HuH-7 (cell line): ENCODE measurements at places on chromosomes 12 and 14.

DNA sequence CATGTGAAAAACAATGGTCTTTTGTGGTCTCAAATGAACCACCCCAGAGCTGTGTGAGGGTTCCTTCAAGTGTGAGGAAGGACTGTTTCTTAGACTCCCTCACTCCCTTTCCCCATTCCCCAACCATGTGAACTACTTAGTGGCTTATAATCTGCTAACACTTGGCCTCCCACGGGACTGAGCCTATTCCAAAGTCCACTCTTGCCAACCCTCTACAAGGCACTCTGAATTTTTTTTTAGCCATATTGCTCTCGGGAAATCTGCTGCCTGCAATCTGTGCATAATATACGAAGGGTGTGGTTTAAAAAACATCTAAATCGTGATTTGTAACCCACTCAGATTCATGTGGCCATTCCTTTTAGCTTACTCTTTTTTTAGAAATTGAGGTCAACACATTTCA, 2.6 kb downstream of the SVOP start:
- no peak for DNase-seq

DNA sequence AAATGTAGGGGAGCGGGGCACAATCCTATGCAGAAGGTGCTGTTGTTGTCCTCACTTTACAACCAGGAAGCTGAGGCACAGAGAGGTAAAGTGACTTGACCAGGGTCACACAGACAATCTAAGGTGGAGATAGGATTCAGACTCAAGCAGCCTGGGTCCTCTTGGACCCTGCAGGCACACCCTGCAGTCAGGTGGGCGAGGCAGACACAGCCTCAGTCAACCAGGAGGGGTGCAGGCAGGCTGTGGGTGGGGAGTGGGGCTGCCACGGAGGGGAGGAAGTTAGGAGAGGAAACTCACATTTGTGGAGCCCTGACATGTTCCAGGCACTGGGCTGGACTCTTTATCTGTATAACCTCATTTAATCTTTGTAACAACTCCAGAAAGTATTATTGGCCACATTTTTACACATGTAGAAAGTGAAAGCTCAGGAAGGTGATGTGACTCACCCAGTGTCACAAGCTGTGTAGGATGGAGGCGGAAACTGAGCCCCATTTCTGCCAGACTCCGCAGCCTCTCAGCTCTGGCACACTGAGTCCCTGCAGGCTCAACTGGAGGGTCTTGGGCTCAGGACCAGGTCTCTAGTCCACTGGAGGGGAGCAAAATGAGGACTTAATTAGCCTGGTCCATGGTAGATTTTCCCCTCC, 24.9 kb upstream of the CHGA start:
- DNase-seq: no peak

GRCh38 chr12:93363841-93364297, 13.9 kb upstream of the NUDT4 start:
- no peak for DNase-seq

GRCh38 chr12:109393437-109394345, 46.0 kb downstream of the MYO1H start:
- peak; percentile 65 for DNase-seq

DNA sequence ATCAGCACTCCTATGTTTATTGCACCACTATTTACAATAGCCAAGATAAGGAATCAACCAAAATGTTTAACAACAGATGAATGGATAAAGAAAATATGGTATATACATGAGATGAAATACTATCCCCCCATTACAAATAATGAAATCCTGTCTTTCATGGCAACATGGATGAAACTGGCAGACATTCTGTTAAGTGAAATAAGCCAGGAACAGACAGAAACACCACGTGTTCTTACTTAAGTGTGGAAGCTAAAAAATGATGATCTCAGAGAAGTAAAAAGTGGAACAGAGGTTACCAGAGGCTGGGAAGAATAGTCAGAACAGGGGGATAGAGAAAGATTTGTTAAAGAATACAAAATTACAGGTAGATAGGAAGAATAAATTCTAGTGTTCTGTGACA, 113.7 kb upstream of the MDM1 start:
- DNase-seq: no peak

- DNase-seq: peak; percentile 19
These were observed 19.5 kb upstream of the HAL start for GRCh38 chr12:96015672-96016071.

GRCh38 chr12:20320552-20320951, 47.8 kb upstream of the PDE3A start:
- DNase-seq: no peak
